ENCODE measurements at places on chromosomes 7 and 10. TPM values are rescaled to one million over a fixed set of nuclear protein-coding genes. Genes with fewer than 3 reads are reported as not detected.

Gene BMS1
- total RNA-seq: 28.1 TPM

Gene FAM221A
- 7.5 TPM for total RNA-seq

- DNase-seq: peak; percentile 30
These were observed 28.7 kb downstream of the GIMAP8 start for GRCh38 chr7:150479023-150479716.

- DNase-seq: peak; percentile 54
These were observed 55.1 kb downstream of the CYCS start for GRCh38 chr7:25069900-25070443.

- no peak for DNase-seq
These were observed 20.7 kb upstream of the TECTB start for GRCh38 chr10:112262546-112262945.

- DNase-seq: no peak
These were observed 3.9 kb downstream of the SFRP4 start for GRCh38 chr7:37912756-37913155.

DNA sequence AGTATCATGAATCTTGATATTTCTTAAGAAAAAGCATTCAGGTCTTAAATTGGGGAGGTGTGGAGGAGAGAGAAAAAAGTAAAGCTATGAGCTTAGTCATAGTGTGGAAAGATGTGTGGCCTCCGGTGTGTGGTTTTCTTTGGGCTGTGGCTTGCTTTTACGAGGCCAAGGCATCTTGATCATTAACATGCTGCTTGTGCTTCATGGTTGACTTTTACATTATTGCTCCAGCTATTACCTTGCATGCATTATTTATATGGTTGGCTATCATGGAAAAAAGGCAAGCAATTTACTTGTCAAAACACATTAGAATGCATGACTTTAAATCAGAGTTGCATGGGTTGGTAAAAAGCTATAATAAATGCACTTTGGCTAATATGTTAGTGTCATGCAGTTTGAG, 300.7 kb upstream of the ADARB2 start:
- no peak for DNase-seq

DNA sequence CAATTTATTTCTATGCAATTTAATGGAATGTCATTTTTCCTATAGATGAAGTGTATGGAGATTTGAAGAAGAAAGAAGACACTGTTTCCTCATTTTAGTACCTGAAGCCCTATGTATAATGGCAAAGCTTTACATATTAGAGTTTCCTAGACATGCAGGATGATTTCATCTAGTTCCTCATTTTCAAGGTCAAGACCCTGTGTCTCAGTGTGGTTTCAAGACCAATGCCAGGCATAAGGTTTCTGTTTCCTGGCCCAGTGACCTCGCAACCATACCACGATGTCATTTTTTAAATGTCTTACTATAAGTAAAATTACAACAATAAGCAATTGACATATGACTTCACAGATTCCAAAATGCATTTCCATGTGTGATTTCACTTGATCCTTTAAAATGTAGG, 336.5 kb upstream of the PRKCQ start:
- DNase-seq: no peak

Data from activated CD8-positive, alpha-beta T cell treated with anti-CD3 and anti-CD28 coated beads for 36 hours (primary cell).